ENCODE measurements at places on chromosomes 3 and 15.

DNA sequence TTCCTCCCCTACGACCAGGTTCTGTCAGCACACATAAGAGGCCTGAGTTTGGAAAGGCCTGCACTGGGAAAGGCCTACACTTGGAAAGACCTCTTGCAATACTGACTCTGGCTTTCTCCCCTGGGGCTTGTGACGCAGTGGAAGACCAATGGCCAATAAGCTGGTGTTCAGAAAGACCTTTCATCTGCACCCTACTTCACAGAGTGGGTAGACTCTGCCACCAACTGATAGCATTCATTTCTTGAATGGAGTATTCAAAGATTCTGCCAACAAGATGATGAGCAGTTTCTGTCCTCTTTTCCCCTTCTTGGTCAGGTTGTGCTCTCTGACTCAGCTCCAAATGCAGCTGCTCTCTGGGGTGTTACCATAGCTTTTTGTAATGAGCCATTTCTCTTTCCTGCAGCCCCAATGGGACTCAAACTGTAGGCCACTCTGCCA is 48.8 kb downstream of the TIPARP start:
- DNase-seq, result no peak

GRCh38 chr3:24220859-24221657 is 273.6 kb downstream of the THRB start:
- DNase-seq, result no peak

- DNase-seq, result no peak
Observed at GRCh38 chr3:132245552-132246142, 71.6 kb upstream of the ACP3 start.

DNA sequence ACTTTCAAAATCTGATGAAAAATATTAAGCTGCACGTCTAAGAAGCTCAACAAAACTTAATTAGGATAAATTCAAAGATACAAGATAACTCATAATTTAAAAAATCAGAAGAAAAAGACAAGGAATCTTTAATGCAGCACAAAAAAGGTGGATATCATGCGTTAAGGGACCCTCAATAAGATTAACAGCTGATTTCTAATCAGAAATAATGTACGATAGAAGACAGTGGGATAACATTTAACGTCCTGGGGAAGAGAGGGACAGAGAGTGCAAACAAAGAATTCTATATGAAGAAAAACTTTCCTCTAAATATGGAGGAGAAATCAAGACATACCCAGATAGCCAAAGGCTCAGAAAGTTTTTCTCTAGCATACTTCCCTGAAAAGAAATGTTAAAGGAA is 519.5 kb downstream of the PYDC2 start:
- no peak for DNase-seq

DNA sequence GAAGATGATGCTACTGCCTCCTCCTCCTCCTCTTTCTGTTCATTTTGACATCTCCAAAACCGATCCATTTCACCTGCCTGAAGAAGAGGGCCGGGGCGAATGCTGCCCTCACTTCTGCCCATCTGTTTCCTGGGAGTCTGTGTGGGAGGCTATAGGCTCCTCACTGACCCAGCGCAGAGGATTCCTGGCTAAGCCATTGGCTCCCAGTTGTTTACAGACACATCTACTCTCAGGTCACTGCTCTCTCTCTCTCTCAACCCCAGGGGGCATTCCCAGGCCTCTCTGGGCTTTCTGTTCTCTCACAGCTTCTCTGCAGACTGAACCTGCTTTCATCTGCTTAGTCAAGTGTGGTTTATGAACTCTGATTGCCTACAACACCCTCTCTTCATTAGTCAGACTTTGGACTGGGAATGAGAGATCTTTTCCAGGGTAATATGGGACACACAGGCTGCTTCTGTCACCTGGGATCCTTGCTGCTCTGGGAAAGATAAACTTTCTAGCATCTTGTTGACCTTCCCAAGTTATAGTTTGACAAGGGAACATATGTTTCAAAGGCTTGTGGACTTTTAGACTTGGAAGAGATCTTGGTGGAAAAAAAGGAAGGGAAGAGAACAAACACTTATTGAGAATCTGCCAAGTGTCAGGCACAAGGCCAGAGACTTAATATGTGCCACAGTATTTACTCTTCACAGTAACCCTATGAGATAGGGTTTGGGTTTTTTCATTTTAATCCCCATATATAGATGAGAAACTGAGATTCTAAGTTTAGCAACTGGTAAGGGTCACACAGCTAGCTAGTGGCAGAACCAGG is 30.2 kb upstream of the USP3 start:
- peak; percentile 68 for DNase-seq

- no peak for DNase-seq
Observed at GRCh38 chr3:22846566-22846965, 356.6 kb upstream of the UBE2E2 start.

GRCh38 chr3:2090095-2090911 is 8.4 kb upstream of the CNTN4 start:
- no peak for DNase-seq

- no peak for DNase-seq
Observed at GRCh38 chr3:43857361-43858293, 166.9 kb downstream of the ABHD5 start.

DNA sequence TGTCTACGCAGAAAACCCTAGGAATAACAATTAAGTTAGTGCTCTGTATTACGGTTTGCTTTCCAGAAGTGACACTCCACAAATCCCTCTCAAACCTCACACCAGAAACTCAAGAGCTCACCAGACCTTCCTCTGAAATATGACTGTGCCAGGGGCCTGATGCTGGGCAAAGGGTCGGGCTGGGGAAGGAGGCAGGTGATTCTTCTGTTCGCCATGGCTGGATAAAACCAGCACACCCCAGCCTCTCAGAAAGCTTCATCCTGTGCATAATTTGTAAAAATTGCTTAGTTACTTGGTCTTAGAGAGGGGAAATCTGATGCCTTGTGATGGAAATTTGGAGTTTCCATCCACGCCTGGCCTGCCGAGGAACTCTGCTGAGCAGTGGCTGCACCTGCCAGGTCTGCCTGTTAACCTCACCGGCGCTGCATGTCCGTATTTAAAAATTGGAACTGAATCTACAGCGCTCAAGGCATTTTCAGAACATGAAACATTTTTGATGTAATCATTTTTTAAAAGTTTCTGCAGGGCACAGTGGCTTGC is 22.7 kb upstream of the ATP1B3 start:
- no peak for DNase-seq

DNA sequence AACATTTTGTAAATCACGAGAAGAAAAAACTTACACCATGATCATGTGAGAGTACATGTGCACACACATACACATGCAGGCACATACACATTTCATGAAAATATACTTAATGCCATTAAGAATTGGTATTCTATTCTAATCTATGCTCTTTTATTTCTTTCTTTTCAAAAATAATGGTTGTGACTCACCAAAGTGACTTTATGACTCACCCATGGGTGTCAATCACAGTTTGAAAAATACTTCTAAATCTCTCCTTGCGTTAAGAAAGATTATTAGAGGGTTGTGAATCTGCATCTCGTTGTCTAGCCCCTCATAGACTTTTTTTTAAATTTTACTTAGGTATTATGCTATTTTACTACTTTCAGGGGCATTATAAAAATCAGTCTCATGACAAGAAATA is 254.2 kb downstream of the TUSC7 start:
- no peak for DNase-seq

DNA sequence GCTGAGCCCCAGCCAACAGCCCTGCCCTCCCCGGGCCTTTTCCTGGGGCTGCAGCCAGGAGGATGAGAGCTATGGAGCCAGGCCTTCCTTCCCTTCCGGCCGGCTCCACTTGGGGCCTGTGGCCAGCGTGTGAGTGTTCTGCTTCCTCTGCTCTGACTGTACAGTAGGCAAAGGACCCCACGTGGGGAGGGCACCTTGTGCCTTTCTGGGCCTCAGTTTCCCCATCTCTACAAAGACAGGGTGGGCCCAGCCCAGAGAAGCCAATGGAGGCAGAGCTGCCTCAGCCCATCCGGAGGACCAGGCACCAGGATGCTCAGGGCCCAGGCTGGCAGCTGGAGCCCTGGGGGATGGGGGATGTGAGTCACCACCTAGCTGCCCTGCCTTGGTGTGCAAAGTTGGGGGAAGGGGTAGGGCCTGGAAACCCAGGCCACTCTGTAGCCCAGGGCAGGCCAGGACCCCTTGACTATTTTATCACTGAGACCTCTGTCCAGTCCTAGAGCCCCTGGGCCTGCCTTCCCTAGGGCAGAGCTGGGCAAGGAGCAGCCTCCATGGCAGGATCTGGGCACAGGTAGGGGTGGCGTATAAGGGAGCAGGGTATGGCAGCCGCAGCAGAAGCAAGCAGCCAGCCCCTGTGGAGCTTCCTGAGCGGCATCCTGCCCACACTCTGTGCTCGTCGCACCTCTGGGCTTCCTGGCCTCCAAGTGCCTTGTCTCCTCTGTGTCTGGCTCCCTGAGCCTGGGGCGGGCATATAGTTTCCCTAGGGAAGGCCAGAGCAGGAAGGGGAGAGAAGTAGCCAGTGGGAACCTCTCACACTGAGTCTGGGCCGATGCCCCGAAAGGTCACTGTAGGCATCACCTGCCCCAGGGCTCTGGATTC is 1.8 kb downstream of the PSTPIP1 start:
- DNase-seq, result no peak

- DNase-seq, result no peak
Observed at GRCh38 chr15:56537881-56538280, 72.9 kb upstream of the MNS1 start.

DNA sequence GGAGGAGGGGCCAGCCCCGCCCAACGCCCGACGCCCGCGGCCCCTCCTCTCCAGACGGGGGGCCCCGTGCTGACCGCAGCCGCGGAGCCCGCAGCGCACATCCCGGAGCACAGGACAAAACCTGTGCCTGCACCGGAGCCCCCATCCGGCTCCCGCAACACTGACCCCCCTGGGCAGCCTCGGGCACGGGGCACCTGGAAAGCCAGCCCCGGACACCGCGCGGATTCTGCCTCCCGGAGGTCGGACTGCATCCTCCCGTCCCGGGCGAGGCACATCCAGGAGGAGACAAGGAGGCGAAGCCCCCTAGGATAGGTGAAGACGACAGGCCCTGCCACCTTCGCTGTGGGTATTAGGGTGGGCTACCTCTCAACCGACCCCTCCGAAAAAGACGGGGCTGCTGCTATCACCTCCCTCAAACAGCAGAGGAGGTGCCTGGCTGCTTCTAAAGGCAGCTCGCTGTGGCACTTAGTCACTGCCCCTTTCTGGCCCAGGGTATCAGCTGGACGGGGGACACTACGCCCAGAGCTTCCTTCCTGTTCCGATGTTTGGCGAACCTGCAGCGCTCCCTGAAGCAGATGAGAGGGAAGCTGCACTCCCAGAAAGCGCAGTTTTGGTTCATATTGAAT is 10.6 kb downstream of the XXYLT1 start:
- no peak for DNase-seq

DNA sequence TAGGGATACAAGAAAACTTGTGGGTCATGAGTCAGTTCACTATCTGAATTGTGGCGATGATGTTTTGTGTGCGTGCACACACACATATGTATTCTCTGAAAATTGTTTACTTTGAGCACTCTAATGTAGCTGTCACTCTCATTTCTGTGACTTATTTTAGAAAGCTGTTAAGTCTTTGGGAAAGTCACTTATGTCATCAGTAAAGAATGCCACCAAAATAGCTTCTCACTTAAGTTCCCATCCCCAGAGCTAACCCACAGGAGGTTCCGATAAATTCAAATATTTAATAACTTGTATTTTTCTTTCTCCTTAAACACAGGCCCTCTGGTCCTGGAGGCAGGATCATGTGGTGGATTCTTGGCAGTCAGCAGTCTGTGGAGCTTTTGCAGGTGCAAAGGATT is 138.3 kb downstream of the LRIG1 start:
- DNase-seq, result no peak

- DNase-seq, result no peak
Observed at GRCh38 chr3:177629276-177629675, 432.0 kb upstream of the TBL1XR1 start.

DNA sequence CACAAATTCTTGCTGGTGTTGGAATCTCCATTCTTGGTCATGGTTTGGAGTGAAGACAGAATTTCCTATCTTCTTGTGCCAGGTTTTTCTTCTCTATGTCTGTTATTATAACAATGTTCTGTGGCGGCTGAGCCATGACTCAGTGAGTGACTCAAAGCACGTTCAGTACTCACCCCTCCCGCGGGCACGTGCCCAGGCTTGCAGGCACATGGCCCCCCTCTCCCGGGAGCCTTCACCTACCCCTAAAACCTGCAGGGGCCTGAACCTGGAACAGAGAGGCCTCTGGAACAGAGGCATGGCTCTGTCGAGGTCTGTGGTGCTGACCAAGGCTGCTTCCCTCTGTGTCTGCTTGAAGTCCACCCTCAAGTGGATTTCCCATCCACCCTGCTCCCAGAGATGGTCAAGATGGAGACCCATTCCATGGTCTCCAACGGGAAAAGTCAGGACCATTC is 27.6 kb downstream of the PLXNB1 start:
- no peak for DNase-seq

DNA sequence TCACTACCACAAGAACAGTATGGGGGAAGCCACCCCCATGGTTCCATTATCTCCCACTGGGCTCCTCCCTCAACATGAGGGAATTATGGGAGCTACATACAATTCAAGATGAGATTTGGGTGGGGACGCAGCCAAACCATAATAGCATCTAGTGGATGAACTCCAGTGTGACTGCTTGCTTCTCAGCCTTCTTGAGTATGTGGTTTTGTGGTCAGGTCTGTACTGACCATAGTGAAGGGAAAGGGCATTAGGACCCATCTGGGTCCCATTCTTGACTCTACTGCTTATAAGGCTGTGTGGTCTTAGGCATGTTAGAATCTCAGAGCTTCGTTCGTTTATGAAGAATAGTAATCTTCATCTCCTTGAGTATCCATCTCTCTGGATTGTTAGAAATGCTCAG is 81.4 kb downstream of the CGNL1 start:
- no peak for DNase-seq

GRCh38 chr15:35673093-35673684 is 127.2 kb upstream of the DPH6 start:
- DNase-seq, result no peak

- DNase-seq, result no peak
Observed at GRCh38 chr3:162052636-162053035, 556.0 kb downstream of the OTOL1 start.

DNA sequence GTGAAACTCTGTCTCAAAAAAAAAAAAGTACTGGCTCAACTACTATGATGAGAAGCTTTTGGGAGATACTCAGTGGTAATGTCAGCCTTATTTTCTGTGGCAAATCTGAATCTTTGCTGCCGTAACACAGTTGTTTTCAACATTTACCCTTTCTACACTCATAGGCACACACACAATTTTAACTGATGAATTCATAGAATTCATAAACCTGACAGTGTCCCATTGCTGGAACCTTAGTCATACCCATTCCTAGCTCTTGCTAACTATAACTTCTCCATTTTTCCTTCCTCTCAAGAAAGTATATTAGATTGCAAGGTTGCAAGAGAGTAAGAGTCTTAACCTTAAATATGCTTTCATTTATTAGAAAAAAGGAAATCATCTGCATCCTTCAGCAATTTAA is 496.6 kb downstream of the FHIT start:
- no peak for DNase-seq
